Globus pallidus (tissue), 1 donor: ENCODE measurements at places on chromosomes 2 and 18.

DNA sequence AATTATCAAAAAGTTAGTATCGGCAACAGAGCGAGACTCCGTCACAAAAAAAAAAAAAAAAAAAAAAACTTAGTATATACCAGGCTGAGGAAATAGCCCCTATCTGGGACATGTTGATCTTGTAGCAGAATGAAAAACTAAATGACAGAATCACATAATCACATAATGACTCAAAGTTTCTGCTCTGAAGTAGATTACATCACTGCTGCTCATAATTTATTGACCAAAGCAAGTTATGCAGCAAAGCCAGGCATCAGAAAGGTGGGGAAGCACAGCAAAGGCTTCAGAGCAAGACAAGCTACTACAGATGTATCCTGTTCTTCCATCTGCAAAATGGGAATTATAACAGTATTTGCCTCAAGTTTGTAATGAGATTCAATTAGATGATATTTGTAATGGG is 68.1 kb downstream of the BOD1L2 start:
- no peak for DNase-seq

GRCh38 chr18:66994790-66995189 is 390.9 kb upstream of the CDH19 start:
- no peak for DNase-seq

GRCh38 chr18:38887671-38888020 is 1322.0 kb upstream of the CELF4 start:
- no peak for DNase-seq

DNA sequence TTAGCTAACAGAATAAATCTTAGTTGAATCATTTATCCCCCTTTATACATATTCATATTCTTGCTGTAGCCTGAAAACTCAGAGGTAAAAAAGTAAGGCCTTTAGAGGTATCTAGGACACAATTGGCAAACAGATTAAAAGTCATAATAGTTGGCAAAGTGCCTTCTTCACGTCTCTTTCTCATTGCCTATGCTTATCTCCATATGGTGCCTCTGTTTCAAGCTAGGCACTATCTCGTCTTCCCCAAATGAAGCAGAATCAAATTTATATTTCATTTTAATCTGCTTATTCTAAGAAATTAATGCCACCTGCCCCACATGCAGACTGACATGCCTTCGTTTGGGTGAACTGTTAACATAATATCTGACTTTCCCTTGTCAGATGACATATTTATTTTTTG is 245.4 kb downstream of the CDH2 start:
- DNase-seq = no peak

GRCh38 chr2:3223080-3223923 is 154.3 kb downstream of the EIPR1 start:
- no peak for DNase-seq

GRCh38 chr2:119637371-119637770 is 41.6 kb upstream of the TMEM177 start:
- DNase-seq = peak; percentile 40
